ENCODE measurements at places on chromosomes 16 and 17.
A peak's percentile ranks its signal among the peaks of the same experiment; 100 is the strongest.

GRCh38 chr17:35372846-35373533 is 431 bp downstream of the SLFN11 start:
- peak; percentile 56 for DNase-seq

GRCh38 chr17:56543280-56543679 is 50.2 kb upstream of the NOG start:
- no peak for DNase-seq

GRCh38 chr17:31560616-31561235 is 169.3 kb downstream of the RAB11FIP4 start:
- DNase-seq: no peak

- DNase-seq: no peak
Measured at GRCh38 chr17:19573075-19573474, 39.4 kb downstream of the SLC47A1 start.

DNA sequence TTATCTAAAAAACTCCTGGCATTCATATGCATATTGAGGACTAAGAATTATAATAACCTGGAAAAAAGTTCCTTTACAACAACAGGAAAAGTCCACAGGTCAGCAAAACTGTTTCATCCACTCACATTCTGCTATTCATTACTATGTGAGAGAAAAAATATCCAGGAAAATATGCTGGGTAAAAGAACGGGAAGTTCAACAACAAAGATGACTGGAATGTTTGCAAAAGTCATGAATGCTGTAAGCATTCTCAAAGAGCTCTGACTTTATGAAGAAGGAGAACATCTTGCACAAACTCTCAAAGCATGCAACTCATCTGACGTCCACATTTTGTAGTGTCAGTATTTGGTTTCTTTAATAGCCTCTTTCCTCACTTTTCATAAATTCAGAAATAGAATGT is 56.9 kb upstream of the ALDH3A1 start:
- DNase-seq: no peak

DNA sequence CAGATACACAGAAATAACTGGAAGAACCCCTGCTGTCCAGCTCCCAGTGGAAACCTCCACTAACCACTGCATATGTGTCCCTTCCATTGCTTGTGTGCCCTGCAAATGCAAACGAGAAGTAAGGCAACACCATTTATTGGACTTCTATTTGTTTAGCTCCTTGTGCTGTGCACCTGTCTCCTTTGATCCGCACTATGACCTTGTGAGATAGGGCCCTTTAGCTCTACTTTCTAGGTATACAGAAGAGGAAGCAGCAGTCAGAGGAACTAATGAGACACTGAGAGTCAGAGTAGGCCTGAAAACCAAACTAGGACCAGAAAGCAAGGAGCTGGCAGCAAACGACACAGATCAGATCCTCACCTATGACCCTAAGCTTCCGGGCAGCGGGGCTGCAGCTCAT is 22.4 kb downstream of the SOX9 start:
- no peak for DNase-seq

DNA sequence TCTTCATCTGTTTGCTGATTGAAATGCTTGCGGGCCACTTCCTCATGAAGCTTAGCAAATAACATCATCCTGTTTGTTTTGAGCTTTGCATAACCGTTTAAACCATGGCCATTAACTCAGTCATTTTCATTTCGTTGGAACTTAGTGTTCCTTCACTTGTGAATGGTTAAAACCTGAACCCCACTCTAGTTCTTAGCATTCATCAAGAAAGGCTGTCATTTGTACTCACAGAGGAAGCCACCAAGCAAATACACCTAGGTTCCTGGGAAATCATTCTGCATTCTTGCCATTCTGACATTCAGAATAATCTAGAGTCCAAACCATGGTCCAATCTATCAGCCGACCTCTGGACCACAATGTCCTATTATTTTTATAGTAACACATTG is 8.4 kb upstream of the TAT start:
- no peak for DNase-seq

DNA sequence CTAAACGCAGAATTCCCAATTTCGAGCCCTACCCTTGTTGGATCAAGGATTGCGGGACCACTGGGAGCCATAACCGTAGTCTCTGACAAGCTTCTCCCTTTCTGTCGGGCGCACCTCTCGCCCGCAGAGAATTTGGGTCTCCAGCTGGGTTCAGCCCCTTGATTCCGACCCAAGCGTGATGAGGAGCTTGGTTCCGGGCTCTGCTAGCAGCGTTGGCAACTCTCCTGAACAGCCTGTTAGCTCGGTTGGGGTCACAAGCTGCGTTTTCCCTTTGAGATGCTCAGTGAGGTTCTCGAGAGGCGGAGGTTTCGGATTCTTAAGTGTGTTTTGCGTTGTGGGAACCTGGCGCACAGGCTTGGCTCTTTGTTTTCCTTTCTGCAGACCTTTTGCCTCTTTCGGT is 655 bp downstream of the ATXN1L start:
- DNase-seq: peak; percentile 20

DNA sequence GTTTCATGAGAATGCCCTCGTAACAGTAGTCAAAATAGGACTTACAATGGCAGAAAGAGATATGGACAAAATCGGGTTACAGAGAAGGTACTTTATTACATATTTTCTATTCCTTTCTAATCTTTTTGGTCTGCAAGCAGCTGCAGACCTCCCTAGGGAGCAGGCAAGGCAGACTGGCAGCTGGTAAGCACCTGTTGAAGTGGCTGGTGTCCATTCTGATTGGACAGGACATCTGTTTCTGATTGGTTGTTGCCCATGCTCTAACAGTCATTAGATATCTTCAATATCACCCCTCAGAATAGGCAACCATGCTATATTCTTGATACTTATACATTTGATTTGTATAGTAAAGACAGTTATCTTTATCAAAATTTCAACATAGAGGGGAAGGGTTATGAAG is 606.3 kb downstream of the KCNJ2 start:
- no peak for DNase-seq

- no peak for DNase-seq
Measured at GRCh38 chr17:50337956-50338355, 8.0 kb upstream of the XYLT2 start.

DNA sequence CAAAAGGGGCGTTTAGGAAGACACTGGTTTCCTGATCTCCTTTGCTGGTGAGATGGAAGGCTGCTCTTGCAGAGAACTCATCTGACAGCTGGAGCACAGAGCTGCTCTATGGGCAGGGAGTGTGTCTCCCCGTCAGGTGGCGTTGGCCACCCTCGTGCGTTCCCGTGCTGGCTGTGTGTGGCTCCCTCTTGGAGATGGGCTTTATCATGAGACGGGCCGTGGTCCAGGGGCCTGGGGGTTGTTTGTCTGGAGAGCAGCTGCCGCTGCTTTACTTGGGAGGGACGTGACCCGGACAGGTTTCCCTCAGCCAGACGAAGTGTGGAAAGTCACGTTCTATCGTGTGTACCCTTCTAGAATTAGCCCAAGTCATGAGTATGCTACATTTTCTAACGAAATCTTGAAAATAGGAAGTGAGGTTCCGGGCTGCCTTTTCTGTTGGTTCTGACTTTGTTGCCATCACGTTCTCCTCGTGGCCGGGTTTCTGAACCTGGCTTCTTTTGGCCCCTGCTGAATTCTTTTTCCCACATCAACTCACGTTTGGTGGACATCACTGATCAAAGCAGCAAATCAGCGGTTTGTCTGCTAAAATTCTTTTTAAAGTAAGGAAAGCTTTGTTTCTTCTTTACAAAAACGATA is 105.6 kb upstream of the CHMP6 start:
- no peak for DNase-seq

- no peak for DNase-seq
Measured at GRCh38 chr17:6056104-6056503, 14.1 kb upstream of the WSCD1 start.

- DNase-seq: no peak
Measured at GRCh38 chr17:14134456-14134855, 65.2 kb downstream of the COX10 start.

- no peak for DNase-seq
Measured at GRCh38 chr16:58235663-58236062, 37.8 kb upstream of the CSNK2A2 start.
